Coronary artery (tissue), 2 donors: ENCODE measurements at places on chromosomes 2 and 18.

- no peak for DNase-seq
These were observed 74.1 kb downstream of the ACAA2 start for GRCh38 chr18:49739275-49739674.

DNA sequence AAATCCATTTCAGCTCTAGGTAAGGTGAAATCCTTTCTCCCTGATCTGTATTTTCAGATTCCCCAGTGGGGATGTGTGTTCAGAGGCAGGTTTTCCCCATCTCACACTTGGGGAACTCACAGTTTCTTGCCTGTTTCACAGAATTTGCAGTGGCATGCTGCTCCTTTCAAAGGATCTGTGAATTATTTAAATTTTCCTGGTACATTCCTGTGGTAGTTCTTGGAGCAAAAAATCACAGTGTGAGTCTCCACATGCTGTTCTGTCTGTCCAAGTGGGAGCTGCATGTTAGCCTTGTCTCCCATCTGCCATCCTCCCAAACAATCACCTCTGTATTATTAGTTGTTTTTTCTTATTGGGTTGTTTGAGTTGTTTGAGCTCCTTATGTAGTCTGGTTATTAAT, 372.9 kb downstream of the ARL6IP6 start:
- no peak for DNase-seq

DNA sequence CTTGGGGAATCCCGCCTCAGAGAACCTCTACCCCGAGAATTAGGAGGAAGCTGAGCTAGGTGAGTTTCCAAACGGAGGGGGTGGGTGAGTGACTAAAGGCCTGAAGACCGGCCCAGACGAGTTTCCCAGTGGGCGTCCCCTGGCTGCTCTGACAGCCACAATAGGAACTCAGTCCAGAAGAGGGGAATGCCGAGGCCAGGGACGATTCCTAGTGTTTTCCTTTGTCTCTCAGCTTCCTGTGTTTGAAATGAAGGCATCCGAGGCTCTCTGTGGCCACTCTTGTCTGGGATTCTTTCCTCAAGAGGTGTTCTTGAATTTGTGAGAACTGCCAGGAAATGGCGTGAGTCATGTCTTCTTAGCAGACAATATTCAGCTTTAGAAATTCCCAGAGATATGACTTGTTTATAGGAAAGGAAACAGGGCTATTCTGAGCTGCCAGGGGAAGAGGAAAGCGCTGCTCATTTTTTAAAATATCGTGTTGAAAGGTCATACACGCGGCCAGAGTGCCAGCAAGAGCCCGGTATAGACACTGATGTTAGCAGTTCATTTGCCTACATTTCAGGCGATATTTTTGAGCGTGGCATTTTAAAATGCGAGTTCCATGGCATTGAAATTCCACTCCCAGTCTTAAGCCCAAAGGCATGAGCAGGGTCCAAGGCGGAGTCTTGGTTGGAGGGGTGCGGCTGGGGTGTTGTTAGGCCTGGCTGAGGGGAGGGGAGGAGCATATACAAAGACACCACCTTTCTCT, 169.1 kb upstream of the KLF7 start:
- DNase-seq, result peak; percentile 80

DNA sequence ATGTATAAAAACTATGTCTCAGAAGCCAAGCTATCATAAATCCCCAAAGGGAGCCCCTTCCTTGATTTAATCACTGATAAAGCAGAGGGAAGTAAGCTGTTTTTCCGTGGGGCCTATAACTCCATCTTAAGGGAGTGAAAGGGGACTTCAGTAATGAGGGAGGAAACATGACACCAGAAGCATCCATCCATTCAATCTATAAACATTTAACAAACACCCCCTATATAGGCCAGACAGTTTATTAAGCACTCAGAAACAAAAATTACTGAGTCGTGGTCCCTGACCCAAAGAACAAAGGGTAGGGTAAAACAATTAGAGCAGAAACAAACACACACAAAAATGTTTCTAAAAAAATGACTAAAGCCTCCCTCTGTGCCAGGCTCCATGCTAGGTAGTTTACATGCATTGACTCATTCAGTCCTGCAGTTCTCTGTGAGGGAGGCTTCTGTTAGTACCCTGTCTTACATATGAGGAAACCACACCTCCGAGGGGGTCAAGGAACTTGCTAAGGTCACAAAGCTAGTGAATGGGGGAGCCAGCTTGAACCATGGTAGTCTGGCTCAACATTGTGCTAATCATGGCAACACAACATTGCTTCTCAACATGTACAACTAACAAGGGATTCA, 472.1 kb downstream of the CDH2 start:
- no peak for DNase-seq

DNA sequence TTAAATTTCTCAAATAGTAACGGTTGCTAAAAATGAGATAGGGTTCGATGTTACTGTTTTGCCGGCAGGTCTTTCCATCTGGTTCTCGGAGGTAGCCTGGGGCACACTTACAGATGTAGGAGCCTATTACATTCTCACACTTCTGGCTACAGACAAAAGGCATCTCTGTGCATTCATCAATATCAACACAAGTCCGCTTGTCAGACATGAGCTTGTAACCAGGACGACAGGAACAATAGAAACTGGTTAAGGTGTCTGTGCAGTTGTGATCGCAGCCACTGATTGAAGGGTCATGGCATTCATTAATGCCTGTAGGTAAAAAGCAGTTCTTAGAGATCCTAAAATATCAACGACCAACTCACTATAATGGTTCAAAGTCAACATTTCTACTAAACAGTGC, 116.3 kb downstream of the DHRS9 start:
- DNase-seq, result no peak

DNA sequence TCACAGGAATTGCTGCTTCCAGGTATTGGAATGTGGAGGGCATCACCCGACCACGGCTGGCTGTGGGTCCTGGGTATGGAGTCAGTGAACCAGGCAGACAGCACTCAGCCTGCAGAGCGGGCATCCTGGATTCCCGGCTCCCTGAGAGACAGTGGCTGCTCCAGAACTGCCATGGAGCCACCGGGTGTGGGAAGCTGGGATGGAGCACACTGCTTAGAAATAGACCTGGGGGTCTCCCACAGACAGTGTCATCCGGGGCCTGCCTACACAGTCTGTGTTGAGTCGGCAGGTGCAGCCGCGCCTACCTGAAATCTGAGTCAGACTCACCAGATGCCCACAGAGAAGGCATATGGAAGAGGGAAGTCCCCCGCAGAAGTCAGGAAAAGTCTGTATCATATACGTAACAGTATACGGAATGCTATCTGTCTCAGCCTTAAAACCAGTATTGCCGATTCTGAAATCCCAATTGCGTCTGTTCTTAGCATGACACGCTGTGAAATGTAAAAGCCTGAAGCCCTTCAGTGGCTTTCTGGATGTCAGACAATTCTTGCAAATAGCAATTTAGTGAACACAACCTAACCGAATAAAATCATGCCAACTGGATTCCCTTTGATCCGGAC, 509.7 kb upstream of the MYT1L start:
- DNase-seq, result peak; percentile 41

- no peak for DNase-seq
These were observed 2.1 kb downstream of the PROKR1 start for GRCh38 chr2:68645523-68645922.

GRCh38 chr2:32746669-32747068, 118.8 kb downstream of the TTC27 start:
- DNase-seq, result no peak

- DNase-seq, result no peak
These were observed 54.5 kb downstream of the MAP4K4 start for GRCh38 chr2:101751875-101752619.

GRCh38 chr2:157743051-157743450, 114.4 kb upstream of the ACVR1C start:
- DNase-seq, result no peak

DNA sequence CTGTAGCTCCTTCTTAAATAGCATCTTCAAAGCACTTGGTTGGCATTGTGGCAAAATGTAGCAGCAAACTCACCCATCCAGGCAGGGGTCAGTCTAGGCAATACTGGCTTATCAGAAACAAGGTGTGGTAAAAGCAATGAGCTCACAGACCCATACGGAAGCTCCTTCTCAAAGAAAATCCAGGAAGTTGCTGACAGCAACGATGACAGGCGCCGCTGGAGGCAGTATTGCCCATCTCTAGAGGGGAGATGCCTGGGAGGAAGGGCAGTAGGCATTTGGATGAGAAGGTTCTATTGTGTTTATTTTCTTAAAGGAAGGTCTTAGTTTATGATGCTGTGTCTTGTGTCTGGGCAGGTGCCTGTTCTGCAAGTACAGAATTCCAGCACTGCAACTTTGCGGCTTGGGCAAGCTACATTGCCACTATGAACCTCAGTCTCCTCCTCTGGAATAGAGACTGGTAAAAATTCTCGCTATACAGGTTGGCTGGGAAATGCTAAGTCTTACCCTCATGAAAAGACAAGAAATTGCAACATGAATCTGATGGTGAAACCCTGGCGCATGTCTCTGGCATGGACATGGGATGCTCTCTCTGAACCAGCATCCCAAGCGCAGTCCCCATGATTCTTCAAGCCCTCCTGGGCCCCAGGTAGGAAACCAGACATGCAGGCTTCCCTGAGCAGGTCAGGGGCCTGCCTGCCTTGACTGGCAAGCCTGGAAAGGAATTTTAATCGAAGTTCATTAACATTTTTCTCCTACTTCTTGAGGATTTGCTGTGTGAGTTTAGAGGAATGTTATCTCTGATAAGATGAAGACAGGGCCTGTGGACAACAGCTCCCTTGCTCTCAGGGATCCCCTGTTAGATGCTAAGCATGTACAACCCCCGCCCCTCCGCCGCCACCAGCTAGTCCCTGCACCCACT, 156.0 kb downstream of the TFCP2L1 start:
- DNase-seq, result no peak

GRCh38 chr2:232134939-232135338, 173.4 kb downstream of the DIS3L2 start:
- DNase-seq, result no peak

DNA sequence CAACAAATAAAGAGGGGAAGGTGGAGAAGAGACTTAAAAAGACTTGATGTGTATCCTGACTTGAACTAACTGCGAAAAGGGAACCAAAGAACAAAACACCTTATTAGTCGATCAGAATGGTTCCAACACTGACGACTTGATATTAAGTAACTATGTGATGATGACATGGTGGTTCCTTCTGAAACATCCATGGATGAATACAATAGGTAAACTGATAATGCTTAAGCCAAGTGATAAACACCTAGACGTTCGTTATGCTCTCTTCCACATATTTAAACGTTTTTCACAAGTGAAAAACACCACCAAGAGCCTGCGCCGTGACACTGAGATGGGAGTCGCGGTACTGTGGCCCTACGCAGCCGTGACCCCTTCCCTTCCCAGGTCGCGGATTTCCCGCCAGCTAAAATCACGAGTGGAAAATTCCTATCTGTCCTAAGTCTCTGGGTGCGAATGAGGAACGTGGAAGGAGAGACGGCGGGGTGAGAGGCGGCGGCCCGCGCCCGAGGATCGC, 797 bp downstream of the TTC32 start:
- DNase-seq, result no peak

GRCh38 chr2:179253226-179253625, 11.4 kb downstream of the SESTD1 start:
- DNase-seq, result no peak

DNA sequence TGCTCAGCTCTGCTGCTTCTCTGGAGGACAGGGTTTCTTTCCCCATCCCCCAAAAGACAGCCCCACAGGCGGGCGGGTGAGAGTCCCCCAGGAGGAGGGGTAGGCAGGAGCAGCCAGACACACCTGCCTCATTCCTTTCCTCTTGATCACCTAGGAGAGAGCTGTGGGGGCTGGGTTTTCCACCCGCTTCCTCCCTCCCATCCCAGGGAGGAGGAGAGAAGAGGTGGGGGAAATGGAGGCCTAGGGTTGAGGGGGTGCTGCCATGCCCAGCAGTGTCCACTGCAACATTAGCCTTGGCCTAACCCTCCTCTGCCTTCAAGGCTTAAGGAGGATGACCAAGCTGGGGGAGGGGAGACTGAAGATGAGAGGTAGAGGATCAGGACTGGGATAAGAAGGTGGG, 14.7 kb downstream of the WNT10A start:
- no peak for DNase-seq

DNA sequence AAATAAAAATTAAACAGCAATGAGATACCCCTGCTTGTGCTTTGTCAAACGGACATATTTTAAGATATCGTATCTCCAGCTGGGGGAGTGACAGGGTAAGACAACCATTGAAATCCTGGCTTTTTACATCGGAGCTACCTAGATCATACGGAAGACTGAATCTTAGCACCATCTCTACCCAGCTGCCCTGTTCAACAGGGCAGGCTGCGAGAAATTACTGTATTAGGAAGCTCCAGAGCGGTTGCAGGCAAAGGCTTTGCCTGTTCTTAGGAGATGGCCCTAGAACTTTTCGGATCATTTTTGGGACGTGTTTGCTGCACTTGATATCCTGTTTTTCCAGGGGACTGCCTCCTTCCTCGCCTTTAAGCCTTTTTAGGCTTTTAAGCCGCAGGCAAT, 2.0 kb upstream of the PRKCE start:
- DNase-seq, result no peak

GRCh38 chr2:96687711-96688640, 45.4 kb downstream of the FER1L5 start:
- DNase-seq, result no peak

DNA sequence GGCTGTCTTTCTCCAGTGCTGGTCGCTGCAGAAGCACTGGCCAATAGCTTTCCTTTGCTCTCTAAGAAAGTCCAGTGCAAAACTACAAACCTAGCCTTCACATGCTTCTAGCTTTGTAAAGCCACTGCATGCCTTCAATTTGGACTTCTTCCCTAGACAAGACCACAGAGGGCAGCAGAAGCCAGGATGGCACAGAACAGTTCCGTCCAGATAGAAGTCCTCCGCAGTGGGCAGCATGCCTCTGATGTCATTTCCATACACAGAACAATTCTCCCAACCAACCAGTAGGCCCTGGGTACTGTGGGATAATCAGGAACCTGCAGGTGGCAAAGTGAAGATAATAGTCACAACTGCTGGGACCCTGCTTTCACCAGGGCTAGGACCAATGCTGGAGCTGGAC, 3.3 kb downstream of the ST6GAL2 start:
- no peak for DNase-seq

DNA sequence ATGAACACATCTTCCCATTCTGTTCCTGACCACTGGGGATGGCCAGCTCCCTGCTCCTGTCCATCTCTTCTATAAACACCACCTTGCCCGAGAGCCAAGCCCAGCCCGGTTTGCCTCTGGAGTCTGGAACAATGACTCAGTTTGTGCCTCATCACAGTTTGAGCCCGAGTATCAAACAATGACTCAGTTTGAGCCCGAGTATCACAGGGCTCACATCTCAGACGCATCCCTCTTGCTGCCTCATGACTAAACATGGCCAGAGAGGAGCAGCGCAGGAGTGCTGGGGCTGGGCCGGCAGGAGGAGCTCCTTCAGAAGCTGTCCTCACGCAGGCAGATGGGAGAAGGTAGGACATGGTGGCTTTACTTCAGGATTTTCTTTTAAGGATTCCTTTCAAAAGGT, 68.7 kb downstream of the PXDN start:
- peak; percentile 79 for DNase-seq

- no peak for DNase-seq
These were observed 18.9 kb downstream of the ATP8B1 start for GRCh38 chr18:57784034-57784800.

GRCh38 chr2:161147856-161148255, 12.4 kb upstream of the TANK start:
- no peak for DNase-seq

- DNase-seq, result no peak
These were observed 50.1 kb upstream of the ITM2C start for GRCh38 chr2:230814616-230815015.
